ENCODE measurements at places on chromosomes 7 and 10.

DNA sequence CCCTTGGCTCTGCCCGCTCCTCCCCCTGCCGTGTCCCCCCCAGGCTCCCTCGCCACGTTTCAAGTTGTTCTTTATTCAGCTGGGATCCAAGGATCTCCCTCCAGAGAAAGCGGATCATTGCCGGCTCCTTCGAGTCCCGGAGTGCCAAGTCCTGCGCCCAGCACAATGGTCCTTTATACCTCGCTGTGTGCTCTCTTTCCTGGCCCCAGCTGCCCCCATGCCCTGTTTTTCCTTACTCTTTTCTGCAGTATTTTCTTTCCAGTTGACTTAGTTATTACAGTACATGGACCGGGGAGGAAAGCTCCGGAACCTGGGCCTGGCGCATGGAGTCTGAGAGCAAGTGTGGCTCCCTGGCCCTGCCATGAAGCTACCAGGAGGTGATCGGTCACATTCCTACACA lies 88.1 kb upstream of the KMT2C start:
- DNase-seq: no peak

DNA sequence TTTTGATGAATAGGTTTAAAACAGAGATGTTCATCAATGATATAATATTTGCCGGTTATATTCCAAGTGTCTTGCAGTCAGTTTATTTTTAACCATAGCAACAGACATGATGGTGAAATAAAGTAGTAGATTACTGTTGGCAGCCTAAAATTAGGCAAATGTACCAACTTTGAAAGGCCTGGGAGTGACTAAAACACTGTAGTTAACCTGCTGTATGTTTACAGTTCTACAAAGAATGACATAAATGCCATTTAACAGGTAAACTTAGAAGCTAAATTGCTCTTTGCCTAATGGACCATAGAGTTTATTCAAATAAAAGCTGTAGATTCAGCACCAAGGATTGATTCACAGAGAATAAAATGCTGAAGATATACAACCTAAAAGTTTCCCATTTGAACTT lies 64.1 kb downstream of the PHTF2 start:
- DNase-seq: no peak

DNA sequence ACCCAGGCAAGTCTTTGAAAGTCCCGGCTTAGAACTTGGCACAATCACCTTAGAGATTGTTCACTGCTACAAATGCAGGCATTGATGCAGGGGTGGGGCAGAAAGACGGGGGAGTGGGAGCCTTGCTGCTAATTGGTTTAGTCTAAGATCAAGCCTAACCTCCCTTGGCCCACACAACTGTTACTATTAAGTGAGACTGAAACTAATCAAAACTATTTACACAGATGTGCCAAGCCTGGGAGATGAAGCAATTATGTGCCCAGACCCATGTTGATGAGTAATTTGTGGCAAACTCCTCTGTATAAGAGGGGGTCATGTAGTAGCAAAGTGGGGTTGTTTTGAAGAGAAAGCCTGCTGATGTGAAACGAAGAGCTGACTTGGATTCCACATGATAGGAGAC lies 178.2 kb upstream of the ITGB1 start:
- DNase-seq: no peak

DNA sequence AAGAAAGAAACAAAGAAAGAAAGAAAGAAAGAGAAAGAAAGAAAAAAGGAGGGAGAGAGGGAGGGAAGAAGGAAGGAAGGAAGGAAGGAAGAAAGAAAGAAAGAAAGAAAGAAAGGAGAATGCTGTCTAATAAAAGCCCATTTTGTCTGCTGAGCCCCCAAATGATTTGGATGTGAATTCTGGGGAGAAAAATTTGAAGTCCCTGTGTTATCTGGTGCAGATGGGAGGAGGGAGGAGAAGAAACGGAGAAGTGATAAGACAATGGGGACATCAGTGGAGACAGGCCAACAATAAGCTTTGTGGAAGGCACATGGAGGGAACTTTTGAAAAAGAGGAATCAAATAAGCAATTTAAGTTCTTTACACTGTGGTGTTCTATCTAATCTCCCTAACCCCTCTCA lies 24.6 kb upstream of the TMEM273 start:
- no peak for DNase-seq

DNA sequence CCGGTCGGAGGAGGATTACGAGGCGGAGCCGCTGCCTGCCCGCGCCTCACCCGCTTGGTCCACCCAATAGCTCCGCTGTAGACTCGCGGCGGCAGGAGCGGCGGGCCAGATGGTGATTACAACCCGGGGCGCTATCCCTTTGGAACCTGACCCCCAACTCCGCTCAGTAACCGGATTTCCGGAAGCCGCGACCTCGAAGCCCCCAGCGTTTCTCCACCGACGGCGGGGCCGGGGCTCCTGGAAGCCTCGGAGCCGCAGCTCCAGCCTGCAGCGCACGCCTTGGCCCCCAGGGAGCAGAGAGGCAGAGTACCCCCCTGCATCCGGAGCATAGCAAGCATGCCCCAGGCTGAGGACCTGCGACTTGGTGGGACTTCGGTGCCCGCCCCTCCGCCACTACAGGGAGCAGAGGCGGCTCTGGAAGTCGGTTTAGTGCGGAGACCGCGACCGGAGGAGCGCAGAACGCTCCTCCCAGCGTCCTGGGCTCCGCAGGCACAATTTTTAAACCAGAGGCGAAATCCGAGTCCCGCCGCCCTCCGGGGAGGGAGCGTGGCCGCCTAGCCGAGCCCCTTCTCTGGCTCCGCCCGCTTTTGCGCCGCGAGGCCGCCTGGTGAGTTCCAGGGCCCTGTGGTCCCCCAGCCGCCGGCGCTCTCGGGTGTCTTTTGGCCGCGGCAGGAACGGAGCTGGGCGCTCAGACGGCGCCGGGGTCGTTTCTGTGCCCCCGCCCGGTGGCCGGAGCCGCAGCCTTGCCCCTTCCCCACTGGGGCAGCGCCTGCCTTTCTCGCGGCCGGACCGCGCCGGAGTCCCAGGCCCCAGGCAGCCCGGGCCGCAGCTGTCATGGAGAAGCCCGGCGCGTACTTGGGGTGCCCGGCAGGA lies 28.2 kb upstream of the BMS1 start:
- no peak for DNase-seq

DNA sequence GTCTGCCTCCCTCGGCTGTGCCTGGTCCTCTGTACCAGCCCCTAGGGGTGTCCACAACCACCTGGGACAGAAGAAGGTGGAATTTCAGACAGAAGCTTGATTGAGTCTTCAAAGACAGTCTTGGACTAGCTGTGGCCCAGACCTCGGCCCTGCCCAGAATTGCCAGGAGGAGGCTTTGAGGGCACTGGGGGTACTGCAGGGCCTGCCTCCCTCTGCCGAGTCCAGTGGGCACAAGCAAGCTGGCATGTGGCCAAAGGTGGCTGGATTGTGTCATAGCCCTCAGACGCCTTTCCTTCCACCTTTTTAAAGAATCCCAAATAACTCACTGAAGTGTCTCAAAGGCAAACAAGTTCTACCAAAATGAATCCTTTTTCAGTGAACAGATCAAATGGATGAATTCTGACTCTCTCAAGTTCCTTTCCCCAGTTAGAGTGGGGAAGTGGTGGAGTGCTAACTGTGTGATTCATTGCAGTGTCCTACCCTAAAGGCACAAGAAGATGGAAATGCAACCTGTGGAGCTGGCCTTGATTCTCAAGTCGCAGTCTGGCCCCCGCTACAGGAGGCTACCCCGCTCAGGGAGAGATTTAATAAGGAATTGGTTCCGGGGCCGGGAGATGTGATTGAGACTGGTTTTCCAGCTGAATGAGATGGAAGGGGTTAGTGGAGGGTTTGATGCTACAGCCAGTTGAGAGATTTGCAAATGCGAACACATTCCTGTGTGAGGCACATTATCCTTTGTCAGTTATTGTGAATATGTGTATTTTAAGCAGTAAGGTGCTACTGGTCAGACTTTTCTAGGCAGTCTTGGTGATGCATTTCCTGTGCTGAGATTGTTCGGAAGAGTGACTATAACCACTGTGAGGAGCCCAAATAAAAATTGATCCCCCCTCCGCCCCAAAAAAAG lies 28.8 kb upstream of the SLC26A4 start:
- no peak for DNase-seq

- DNase-seq: no peak
These were observed 255.0 kb downstream of the ADK start for GRCh38 chr10:74406006-74406405.

DNA sequence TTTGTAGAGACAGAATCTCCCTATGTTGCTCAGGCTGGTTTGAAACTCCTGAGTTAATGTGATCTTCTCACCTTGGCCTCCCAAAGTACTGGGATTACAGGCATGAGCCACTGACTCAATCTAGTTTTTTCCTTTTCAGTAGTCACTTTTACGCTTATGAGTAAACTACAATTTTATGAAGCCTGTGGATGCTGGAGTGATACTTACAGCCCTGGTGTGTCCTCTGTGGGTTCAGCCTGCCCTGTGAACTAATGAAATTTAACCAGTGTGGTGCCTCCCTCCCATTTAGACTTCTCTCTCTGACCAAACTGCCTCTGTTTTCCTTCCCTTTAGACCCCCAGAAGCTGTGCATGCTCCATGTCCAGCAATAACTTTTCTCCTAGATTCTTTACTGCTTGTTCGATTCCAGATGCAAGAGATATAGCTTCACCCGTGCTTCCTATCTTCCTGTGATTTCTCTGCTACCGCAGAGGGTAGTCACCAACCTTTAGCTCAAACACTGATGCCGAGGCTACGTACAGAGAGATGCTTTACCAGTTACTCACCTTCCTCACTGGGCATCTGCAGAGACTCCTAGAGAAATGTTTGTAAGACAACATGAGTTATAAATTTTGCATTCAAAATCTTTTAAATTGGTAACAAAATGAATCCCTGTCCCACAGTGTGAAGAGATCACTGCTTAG lies 90.8 kb downstream of the KIAA1217 start:
- DNase-seq: no peak

DNA sequence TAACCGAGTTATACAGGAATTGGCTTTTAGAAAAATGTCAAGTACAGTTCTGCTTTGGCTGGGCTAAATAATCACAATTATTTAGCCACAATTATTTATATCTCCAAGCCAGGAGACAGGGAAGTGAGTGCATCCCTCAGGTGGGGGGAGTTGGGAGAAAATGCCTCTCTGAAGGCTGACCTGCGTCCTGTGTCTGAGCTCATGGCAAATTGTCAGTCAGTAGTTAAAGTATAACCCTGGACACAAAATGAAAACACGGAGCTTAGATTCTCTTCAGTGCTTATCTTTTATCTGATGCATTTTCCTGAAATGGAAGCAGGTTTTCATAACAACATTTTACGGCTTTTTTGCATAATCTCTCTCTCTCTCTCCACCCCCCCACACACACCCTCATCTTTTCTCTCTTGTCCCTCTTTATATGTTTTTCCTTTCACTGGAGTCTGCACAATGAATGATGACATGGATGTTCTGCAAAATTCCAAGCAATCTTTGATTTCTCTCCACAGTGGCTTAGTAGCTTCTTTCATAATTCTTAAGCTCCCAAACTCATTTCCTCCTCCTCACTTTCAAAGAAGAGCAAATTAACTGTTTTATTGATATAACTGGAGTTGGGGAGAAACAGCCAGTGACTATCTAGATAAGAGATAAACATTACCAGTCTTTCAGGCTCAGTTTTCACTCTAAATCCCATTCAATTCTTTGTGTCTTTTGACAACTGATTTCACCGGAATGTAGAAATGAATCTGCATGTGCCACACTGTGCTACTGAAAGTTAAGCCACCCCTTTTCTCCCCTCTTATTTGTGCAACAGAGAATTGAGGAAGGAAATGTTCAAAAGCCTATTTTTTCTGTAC lies 521.4 kb upstream of the GHITM start:
- DNase-seq: no peak

GRCh38 chr7:80151274-80151665 lies 16.6 kb downstream of the GNAI1 start:
- DNase-seq: no peak

DNA sequence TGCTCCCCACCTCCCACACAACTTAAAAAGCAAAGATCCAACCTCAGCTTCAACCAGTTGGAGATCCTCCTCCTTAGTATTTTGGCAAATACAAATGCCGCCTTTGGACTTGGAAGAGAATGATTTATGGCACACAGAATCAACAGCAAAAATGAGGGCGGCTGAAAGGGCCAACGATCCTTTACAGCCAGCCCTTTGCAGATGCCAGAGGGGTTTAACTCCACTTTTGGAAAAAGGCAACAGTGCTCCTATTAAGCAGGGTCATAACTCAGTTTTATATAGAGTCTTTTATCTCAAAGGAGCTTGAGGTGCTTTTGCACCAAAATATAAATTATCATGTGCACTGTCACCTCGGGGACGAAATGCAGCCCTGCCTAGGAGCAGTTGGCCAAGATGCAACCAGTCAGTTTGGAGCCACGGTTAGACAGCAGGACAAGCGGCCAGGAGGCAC lies 56.7 kb upstream of the JCAD start:
- DNase-seq: no peak

Measured in stimulated activated CD8-positive, alpha-beta memory T cell treated with anti-CD3 and anti-CD28 coated beads, Interleukin-7, amount 100 ng/mL, for 4 hours (primary cell).